Left renal pelvis (tissue), 4 donors: ENCODE measurements at places on chromosomes 2 and 18.

DNA sequence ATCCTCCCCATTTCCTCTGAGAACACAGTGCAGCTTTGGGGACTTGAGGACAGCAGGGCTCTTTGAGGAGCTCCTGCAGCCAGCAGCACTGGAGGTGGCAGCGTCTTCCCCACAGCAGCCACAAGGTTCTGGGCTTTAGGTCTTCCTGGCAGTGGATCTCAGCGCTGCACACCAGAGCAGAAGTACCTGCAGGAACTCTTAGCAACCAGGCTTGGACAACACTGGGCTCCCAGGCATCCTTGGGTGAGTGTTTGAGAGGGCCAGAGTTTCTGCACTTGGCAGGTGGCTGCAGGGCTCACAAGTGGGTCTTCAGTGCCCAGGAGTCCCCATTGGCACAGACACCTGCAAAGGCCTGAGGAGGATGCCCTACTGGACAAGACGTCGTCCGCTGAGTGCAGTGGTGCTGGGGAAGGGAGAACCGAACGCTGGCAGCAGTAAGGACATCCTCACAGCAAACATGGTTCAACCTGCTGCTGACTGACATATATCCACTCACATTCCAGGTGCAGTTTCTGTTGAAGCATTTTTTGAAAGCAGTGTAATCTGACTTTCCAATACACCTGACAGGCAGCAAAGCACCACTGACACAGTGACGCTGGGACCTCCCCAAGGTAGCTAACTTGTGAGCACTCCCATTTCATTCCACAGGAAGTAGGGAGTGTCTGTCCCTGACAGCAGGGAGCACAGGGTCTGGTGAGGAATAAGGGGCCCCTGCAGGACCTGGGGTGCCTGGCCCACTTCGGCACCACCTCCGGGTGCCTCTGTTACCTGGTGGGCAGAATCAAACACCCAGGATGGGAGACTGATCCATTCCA lies 149.9 kb upstream of the COPS8 start:
- DNase-seq = no peak

DNA sequence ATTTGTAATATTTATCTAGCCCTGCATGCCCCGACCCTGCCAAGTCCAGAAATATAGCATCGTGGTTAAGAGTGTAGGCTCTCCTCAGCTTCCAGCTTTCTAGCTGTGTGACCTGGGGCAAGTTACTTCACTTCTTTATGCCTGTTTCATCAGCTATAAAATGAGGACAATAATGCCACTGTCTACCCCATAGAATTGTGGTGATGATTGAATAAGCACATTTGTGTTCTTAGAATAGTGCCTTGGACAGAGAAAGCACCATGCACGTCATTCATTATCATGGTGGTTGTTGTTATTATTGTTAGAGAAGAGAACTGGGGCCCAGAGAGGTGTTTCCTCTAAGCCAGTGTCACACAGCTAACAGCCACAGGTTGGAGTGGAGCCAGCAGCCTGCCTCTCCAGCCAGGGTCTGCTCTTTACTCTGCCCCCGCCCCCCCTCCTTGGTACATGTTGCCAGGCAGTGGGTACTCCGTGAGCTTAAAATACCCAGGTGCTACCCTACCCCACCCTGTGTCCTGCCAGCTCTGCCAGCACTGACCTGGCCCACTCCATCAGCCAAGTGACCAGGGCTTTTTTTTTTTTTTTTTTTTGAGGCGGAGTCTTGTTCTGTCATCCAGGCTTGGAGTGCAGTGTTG lies 202.1 kb downstream of the CTIF start:
- DNase-seq = no peak

- DNase-seq = no peak
These were observed 327.9 kb downstream of the EN1 start for GRCh38 chr2:118519511-118519910.

DNA sequence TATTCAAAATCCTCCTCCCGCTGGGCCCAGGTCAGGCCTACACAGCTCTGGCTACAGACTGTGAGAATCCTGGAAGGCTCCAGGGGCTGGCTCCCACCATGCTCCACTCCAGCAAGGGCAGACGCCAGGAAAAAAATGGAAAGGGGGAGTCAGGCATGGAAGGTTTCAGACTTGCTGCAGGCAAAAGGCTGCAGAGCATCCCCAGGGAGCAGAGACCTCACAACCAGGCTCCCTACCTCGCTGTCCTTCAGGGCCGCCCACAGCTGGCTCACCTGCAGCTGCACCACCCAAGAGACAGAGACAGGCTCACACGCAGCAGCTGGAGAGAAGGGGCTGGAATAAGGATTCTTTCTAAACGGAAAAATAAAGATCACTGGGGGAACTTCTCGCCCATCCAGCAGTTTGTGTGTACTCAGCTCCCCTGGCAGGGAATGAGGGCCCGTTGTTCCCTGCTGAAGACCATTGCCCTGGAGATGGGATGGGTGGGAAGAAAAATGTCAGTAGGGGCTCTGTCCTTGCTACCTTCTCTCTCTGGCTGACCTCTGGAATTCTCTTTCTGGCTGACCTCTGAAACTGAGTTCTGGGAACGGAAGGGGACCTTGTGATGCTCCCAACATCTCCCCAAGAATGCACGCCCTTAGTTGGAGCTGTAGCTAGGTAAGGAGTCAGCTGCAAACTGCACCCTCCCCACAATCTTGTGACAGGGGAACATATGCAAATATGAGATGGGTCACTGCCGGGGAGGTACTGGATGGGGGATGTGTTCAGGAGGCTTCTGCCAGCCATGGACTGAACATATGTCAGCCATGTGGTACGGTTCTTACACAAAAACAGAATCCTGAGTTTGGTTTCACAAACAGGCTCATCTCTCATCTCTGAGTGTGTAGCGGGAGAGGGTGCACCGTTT lies 34.5 kb downstream of the BCL2 start:
- no peak for DNase-seq

DNA sequence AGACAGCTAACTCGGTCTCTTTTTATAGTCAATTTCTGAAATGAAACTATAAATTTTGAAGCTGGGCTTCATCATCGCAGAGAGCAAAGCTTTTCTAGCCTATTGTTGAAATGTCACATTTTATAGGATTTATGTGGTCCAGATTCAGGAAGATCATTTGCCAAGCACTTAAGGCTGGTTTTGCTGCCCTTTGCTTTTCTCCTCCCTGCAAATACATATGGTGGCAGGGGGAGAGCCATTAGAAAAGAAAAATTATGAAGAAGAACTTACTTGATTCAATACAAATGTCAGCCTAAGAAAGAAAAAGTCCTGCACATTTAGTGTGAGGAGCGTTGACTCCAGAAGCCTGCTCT lies 206.9 kb upstream of the NRP2 start:
- DNase-seq = no peak

DNA sequence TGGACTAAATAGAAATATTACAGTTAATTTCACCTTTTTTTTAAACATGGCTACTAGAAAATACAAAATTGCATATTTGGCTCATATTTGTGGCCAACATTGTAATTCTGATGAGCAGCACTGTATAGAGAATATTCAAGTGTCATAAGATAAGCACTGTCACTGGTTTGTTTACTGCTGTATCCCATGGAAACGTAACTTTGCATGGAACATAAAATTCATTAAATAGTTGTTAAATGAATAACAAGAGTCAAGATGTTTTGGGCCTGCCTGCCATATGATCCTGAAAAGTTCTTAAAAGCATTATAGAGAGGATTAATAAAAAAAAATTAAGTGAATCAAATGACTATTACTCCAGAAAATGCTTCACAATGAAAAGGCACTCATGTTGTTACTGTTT lies 763.7 kb upstream of the CRIM1 start:
- DNase-seq = no peak

DNA sequence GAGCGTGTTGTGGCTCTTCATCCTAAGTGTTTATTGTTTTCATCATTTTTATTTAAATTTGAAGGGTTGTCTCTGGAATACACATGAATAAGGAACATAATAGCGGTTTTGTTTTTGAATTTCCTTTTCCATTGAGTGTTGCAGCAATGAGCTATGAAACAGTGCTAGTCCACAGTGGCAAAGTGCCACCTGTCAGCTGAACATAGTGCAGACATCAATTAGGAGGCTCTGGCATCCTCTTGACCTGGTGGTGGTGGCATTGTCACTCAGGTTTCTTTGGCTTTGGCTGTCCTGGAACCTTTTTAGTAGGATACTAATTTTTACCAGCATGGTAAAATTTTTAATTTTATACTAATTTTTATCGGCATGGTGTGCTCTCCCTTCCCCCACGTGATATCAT lies 63.2 kb downstream of the UGGT1 start:
- no peak for DNase-seq

- DNase-seq = no peak
These were observed 290.8 kb downstream of the CCDC85A start for GRCh38 chr2:56474412-56475158.
